ENCODE measurements at places on chromosomes 2 and 18.

DNA sequence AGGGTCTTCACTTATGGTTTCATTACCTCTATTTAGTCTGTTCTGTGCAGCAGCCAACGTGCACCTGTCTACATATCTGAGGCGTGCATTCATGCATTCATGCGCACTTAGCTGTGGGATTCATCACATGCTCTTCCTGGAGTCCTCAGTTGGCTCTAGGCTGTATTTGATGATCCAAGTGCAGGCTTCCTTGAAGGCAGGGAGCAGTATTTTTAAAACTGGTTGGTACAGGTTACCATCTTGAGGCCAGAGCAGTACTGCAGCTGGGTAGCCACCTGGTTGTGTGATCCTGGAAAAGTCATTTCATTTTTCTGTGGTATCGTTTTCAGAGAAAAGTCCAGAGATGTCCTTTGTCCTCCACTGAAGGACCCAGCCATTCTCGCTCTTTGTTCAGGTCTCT, 109.8 kb downstream of the EN1 start:
- no peak for DNase-seq

DNA sequence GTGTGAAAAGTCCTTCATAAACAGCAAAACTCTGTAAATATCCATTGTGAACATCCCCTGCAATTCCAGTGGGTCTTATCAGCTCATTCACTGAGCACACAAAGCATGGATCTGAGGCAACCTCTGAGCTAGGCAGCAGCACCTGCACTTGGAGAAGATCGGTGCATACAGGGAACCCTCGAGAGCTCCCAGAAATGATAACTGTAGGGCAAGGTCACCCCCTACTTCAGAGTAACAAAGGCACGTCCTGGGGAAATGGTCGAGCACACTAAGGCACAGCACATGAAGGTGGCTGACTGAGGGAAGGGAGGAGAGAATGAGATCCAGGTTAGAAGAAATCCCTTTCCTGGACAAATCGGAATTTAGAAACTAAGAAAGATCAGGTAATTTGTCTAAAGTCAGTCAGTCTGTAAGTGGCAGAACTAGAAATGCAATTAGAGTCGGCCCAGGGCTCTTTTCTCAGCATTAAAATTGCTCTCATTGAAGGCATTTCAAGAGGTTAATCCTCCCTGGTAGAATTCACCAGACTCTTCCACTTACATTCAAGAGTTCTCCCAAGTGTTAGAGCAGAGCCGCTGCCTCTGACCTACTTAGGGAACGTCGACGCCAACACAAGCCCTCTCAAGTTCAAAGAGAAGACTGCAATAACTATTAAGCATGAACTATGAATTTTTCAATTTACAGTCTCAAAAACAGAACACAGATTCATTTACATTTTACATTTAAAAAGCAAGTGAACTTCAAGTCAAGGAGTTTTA, 45.9 kb downstream of the PXDN start:
- DNase-seq = no peak

DNA sequence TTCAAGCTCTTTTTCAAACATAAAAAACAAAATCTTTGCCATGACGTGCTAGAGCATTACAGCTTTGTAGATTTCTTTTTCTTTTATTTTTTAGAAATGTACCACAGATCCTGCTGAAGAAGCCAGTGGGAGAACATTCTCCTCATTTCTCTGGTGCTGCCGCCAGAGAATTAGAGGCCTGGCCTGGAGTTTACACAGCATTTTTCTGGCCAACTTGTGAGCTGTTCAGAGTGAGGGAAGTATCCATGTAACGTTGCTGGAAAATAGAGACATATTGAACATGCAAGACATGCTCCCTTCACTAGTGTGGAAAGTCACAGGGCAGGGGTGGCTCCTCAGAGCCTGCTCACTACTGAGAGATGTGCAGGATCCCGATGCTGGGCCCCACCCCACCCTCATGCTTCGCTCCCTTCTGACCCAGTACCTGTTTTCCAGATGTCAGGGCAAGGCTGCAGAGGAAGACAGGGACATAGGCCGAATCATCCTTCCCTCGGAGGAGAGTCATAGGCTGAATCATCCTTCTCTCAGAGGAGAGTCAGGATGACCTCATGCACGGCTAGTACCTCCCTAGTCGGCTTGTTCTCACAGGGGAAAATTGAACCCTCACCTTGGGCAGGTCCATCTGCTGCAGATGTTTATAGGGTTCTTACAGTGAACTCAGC, 298.5 kb downstream of the INSIG2 start:
- no peak for DNase-seq

DNA sequence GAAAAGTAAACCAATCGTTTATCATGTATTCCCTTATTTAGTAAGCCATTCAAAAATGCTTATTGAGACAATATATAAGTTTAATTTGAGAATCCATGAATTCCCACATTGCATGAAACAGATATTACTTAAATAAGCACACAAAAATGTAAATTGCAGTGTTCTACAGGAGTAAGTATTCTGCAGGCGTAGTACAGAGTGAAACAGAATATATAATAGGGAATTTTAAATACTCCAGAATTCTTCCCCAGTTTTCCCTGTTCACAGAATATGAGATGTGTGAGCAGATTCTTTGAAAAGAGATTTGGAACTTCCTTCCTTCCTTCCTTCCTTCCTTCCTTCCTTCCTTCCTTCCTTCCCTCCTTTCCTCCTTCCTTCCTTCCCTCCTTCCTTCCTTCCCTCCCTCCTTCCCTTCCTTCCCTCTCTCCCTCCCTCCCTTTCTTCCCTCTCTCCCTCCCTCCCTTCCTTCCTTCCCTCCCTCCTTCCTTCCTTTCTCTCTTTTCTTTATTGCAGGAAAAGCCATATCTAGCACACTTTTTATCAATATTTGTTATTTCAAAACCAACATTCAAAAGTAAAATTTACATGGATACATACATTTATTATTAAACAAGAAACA, 977.7 kb upstream of the LRRTM1 start:
- no peak for DNase-seq

DNA sequence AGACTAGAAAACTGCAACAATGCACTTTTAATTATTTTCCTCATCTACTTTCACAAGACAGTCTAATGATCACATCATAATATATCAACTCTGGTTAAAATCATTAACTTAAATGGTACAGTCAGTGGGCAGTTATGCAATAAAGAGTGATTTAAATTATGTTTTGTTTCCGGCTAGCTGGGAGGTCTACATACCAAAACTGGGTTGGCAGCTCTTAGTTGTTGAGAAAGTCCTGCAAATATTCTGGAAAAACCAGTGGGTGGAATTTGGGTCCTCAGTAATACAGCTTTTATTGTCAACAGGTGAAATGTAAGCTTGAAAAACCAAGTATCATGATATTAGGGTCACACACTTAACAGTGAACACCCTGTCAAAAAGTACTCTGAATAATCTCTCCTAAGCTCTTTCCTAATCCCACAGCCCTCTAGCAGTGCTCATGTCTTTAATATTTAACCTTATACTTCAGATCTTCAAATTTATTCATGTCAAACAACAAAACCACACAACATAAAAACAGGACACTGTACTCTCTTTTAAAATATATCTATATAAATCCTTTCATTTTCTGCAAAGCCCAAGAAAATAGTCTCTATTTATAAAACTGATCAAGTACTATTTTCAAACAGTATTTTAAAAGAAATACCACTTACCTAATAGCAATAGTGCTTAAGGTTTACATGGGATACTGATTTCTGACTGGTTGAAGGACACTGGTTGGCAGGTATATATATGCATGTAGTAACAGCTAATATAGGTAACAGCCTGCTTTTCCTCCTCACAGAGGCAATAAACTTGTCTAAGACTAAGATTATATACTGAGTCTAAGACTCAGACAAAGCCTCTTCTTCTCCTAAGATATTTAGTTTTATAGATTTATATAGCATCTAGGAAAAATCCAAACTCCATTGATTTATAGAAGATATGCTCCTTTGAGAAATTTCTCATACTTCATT, 103.8 kb downstream of the GAREM1 start:
- DNase-seq = no peak

GRCh38 chr2:41735476-41735875, 312.3 kb upstream of the PKDCC start:
- no peak for DNase-seq

GRCh38 chr2:192162392-192163042, 32.2 kb downstream of the TMEFF2 start:
- peak; percentile 60 for DNase-seq

GRCh38 chr2:241770185-241770935, 6.3 kb upstream of the GAL3ST2 start:
- DNase-seq = no peak

- DNase-seq = no peak
Observed at GRCh38 chr2:27431395-27431794, 3.0 kb downstream of the NRBP1 start.

DNA sequence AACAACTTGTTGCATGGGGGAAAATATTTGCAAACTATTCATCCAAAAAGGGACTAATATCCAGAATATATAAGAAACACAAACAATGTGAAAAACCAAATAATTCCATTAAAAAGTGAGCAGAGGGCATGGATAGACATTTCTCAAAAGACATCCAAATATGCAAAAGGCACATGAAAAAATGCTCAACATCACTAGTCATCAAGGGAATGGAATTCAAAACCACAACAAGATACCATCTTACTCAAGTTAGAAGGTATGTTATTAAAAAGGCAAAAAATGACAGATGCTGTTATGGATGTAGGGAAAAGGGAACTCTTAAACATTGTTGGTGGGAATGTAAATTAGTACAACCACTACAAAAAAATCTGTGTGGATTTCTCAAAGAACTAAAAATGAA, 396.5 kb downstream of the CCDC85A start:
- DNase-seq = no peak

DNA sequence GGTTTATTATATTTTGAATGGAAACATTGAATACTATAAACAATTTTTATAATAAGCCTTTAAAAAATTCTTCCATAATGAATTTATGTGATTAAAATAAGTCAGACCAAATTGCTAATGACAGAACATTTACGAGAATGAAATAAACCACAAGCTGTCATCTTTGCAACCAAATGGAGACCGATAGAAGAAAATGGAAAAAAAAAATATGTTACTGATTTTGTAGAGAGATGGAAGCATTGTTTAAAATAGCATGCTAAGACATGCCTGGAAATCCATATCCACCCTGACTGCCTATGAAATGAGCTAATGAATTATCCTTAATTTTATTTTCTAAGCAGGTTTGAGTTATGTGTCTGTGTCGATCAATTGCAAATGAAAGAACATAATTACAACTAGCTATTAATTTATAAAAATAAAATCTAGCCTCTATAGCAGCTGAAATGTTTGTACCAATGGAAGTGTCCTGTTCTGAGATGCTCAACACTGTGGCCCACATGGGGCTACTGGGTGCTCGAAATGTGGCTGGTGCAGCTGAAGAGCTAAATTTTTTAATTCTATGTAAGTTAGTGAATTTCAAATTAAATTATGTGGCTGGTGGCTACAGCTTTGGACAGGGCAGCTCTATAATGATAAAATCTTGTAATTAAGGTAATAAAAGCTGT, 832.8 kb downstream of the RNF144A start:
- no peak for DNase-seq
